Stimulated activated CD4-positive, alpha-beta T cell treated with anti-CD3 and anti-CD28 coated beads, Interleukin-1b, Interleukin-23, amount 100 ng/mL, for 1 hour (primary cell): ENCODE measurements at places on chromosomes 11 and 22.

- no peak for DNase-seq
Observed at GRCh38 chr11:102428696-102429095, 23.9 kb downstream of the TMEM123 start.

GRCh38 chr11:61851113-61851899 lies 23.2 kb downstream of the FADS2 start:
- DNase-seq, result no peak

- no peak for DNase-seq
Observed at GRCh38 chr11:75919525-75919924, 104.5 kb downstream of the UVRAG start.

DNA sequence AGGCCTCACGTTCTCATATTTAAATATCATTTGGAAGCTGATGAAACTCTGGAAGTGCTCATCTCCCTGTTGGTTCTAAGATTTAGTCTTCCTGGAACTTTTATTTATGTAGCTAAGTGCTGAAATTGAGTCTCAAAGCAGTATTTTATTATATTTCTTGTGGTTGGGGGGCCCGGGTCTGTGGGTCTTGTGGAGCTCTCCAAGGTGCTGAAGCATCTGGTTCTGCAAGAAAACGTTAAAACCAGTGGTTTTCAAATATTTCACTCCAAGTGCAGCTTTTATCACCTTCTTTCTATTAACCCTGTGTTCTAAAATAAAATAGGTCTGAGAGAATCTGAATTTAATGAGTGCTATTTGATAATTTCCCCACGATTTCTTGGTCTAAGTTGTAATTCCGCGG lies 1404.8 kb downstream of the TBC1D22A start:
- no peak for DNase-seq

GRCh38 chr11:47349521-47350095 lies 2.9 kb downstream of the MYBPC3 start:
- no peak for DNase-seq

DNA sequence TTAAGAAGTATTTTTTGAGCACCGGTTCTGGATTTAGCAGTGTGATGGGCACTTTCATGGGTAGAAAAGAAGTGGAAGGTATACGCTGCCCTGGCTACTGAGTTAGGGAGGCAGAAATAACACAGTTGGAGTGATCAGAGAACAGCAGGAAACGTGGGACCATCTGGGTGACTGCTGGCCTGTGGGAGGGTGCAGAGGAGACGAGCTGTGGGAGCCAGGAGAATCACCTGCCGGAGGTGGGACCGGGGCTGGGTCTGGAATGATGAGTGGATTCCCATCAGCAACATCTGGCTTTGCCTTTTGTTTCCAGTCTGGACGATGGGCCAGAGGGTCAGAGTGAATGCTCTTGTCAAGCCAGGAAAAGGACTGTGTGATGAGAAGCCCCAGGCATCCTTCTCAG lies 66.5 kb downstream of the BARX2 start:
- no peak for DNase-seq

- DNase-seq, result no peak
Observed at GRCh38 chr11:46450846-46451477, 59.4 kb upstream of the CHRM4 start.

DNA sequence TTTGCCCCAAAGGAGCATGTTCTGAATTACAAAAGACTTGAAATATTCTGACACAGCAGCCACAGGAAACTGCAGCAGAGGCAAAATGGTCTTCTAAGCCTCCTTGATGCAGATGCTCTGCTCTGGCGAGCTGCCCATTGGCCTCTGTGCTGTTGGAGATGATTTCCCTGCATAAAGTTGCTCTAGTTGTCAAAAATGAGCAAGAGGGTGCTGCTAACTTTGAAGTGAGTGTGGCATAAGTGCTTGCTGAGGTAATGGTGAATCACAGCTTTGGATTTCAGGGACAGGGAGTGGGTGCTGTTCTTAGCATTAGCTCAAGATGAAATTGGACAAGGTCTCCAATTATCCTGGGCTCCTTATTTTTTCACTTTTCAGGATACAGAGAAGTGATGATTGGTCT lies 435.4 kb downstream of the TMEM135 start:
- no peak for DNase-seq

DNA sequence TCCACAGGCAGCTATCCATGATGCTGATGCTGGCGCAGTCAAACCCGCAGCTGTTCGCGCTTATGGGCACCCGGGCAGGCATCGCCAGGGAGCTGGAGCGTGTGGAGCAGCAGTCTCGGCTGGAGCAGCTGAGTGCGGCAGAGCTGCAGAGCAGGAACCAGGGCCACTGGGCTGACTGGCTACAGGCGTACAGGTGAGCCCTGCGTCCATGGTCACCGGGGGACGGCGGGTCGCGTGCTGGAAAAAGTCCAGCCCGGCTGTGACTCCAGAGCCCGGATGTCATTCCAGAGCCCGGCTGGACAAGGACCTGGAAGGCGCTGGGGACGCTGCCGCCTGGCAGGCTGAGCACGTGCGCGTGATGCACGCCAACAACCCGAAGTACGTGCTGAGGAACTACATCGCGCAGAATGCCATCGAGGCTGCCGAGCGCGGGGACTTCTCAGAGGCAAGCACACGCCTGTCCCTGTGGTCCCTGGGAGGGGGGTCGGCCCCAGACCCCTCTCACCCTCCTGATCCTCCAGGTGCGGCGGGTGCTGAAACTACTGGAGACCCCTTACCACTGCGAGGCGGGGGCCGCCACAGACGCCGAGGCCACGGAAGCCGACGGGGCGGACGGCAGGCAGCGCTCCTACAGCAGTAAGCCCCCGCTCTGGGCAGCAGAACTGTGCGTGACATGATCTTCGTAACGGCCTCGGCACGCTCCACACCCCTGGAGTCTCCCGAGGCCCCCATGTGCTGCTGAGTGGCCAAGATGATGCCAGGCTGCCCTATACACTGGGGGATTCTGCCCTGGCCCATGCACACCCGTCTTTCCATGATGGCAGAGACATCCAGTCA lies 16.1 kb downstream of the SELENOO start:
- no peak for DNase-seq

- no peak for DNase-seq
Observed at GRCh38 chr11:119436711-119437110, 13.7 kb upstream of the THY1 start.

DNA sequence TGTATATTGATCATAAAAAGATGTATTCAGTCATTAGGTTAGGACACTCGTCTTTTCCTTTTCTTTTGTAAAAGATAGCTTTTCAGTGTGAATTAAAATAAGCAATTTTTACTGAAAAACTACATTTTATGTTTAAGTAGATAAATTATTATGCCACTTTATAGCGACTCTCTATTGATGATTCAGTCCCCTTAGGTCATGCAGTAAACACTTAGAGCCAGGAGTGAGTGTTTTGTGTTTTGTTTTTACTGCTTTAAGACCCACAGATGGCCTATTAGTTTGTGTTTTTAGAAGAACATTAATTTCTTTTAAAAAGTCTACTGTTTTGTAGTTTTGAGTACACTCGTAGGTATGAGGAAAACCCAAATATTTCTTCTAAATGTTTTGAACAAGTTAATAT lies 86.6 kb downstream of the YAP1 start:
- DNase-seq, result no peak

- no peak for DNase-seq
Observed at GRCh38 chr22:46737976-46738646, at the start of gene CERK. TSS of gene CERK (minus strand) at chr22:46738252. CDS start at chr22:46738148, 104 bp downstream.

DNA sequence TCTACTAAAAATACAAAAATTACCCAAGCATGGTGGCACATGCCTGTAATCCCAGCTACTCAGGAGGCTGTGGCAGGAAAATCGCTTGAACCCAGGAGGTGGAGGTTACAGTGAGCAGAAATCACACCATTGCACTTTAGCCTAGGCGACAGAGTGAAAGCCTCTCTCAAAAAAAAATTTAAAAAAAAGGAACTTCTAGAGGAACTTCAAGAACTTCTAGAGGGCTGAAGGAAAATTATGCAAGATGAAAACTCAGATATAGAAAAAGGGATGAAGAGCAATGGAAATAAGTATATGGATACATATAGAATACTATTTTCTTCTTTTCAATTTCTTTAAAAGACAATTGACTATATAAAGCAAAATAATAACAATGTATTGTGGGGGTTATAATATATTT lies 51.2 kb upstream of the PRR5 start:
- DNase-seq, result no peak

- no peak for DNase-seq
Observed at GRCh38 chr11:124610295-124610694, 933 bp upstream of the PANX3 start.

GRCh38 chr11:1484061-1484671 lies 2.4 kb downstream of the MOB2 start:
- no peak for DNase-seq

DNA sequence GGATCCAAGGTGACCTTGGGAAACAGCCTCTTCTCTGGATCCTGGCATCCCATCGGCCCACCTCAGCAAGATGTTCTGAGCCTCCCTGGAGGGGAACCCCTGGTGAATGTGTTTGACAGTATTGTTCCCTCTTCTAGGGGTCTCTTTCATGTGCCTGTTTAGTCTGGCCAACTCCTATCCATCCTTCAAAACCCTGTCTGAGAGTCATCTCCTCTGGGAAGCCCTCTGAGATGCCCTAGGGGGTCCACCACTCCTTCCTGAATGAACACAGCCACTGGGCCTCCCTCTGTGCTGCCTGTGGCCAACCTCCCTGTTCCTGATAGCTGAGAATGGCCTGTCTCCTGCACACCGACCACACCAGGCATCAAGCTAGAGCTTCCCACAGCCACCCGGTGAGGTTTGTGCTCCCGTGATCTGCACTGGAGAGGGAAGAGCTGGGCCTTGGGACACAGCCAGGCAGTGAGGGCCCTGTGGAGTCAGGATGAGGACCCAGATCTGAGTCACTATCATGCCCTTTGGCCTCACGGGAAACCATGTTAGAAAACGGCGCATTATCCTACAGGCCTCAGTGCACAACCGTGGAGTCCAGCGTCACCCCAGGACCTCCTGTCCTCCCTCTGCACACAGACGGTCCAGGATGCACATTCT lies 8.8 kb downstream of the WNT7B start:
- DNase-seq, result no peak

DNA sequence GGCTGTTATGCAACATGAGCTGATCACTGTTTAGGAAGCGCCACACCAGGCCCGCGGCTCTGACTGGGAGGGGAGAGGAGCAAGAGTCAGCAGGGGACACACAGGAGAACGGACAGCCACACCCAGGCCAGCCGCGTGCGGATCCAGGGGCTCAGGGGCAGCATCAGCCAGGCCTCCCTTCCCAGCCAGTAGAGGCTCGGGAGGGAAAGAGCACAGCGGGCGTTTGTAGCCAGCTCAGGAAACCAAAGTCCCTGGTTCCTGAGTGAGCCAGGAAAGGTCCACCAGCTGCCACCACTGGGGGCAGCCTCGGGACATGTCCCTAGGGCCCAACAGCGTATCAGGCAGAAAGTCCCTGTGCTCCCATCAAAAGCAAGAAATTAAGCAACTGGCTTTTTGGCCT lies 71.8 kb upstream of the PITPNB start:
- no peak for DNase-seq

DNA sequence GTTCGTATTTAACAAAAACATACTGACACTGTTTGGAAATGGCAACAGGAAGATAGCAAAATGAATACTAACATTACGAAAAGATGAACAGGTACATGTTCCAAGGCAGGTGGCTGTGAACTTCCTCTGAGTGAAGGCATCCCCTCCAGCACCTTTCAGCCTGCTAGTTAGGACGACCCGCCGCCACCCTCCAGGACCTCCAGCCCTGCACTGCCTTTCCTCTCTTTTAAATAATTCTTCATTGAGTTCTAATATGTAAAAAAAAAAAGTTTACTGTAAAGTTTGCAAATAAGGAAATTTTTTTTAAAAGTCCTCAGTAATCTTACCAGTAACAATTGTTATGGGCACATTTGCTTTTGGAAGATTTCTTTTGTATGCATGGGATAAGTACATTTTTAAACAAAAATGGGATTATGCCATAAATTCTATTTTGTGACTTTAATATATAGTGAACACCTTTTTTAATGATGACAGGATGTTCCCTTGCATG lies 6.0 kb downstream of the NEAT1 start:
- DNase-seq, result no peak

GRCh38 chr11:70642266-70642665 lies 243.9 kb downstream of the CTTN start:
- no peak for DNase-seq

DNA sequence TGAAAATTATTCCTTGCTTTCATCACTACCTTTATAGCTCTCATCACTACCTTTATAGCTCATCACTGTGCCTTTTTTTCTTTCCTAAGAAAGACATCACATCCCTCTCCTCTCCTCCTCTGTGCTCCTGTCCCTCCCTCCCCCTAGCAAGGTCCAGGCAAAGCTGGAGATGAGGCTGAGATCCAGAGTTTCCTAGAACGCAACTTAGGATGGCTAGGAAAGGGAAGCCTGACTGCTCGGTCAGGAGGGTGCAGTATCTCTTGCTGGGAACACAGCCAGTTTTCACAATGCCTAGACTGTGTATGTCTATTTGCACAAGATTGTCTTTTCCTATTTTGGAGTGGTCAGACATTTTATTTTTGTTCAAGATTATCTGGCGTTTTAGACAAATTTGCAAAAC lies 24.7 kb downstream of the TUB start:
- no peak for DNase-seq

DNA sequence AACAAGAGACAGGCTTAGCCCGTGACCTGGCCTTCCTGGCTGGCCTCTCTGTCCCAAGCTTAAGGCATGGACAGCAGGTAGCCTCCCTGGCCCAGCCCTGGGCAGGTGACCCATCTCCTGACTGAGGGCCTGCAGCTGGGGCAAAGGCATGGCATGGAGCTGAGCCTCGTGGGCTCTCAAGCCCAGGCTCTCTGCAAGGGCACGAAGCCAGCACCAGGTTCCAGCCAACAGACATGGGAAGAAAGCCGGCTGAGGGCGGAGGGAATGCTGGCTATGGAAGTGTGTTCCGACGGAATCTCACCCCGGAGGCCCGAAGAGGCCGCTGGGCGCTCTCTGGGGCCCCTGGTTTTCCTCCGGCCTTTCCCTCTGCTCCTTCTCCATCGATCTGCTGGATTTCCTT lies 12.9 kb downstream of the DNAL4 start:
- no peak for DNase-seq

DNA sequence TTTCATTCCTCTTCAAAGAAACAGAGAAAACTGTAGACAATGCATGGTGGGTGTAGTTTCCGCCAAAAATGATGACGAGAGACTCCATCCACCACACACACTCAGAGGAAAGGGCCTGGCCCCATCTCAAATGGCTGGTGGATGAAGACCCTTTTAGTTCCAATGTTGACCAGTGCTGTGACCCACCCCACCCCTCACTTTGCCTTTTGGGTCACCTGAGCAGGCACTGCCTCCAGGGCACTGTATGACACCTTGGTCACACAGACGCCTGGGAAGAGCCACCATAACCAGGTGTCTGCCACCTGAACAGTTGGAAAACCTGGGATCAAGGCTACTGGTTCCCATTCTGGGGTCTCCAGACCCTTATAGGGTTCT lies 121.3 kb downstream of the MPPED1 start:
- no peak for DNase-seq

GRCh38 chr11:19739872-19740271 lies 27.2 kb downstream of the NAV2 start:
- DNase-seq, result no peak
